ENCODE measurements at places on chromosomes 7 and 10.

- DNase-seq: no peak
Measured at GRCh38 chr10:127267442-127267841, 71.1 kb upstream of the INSYN2A start.

GRCh38 chr7:26919906-26920493 is 55.6 kb upstream of the SKAP2 start:
- DNase-seq: no peak

DNA sequence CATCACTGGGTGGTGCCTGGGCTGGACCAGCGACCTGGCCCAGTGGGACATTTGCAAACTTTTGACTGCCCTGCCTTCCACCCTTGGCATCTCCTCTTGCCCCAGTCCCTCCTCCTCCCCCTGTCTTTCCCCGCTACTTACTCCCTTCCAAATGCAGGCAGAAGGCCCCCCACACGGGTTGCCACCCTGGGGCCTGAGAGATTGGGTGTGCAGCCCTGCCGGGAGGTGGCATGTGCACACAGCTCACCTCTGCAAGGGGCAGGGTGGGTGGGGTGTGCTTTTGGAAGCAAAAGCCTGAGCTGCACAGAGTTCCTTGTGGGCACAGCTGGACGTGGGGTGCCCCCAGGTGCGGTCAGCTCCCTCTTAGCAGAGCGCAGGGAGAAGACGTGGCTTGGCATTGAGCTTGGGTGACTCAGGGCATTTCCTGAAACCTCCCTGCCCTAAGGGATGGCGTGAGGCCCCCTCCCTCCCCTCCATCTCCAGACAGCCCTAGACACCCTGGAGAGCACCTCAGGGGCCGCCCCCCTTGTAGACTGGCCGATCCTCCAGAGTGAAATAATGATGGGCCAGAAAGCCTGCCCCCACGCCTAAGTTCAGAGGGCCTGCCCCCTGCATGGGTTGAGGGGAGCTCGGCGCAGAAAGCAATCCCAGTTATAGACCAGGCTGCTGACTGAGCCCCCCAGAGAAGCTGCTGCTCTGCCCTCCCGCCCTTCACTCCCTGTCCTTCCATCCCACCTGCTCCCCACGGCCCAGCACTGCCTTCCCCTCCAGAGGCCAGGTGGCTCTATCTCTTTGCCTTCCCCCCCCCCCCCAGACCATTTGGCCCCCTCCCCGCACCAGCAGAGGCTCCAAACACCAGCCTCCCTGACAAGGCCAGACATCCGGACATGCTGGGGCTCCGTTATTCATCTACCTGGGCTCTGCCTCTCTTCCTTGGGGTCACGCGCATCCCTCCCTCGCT is 2.3 kb upstream of the SHH start:
- no peak for DNase-seq

GRCh38 chr7:3469641-3470040 is 168.6 kb downstream of the SDK1 start:
- DNase-seq: no peak

GRCh38 chr10:123145542-123146012 is 2.4 kb upstream of the HMX2 start:
- DNase-seq: no peak

GRCh38 chr7:24050991-24051560 is 232.9 kb upstream of the NPY start:
- no peak for DNase-seq

GRCh38 chr7:140342727-140343514 is 55.4 kb downstream of the SLC37A3 start:
- no peak for DNase-seq

GRCh38 chr7:9307131-9307530 is 873.7 kb downstream of the NXPH1 start:
- DNase-seq: no peak

DNA sequence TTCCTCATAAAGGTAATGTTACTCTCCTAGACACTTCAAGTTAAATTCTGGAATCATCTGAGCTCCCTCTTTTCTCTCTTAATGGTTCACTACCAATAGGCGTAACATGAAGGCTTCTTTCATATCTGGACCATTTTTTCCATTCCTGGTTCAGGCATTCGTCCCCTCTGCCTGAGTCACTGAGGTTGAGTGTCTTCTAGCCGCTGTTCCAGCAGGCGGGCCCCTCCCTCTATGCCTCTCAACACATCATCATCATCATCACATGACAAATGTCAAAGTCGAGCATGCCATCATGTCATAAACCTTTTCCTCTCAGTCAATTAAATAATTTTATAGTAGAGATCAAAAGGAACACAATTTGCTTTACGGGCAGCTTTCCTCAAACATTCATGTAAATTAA is 168.9 kb upstream of the ASAH2 start:
- DNase-seq: no peak

DNA sequence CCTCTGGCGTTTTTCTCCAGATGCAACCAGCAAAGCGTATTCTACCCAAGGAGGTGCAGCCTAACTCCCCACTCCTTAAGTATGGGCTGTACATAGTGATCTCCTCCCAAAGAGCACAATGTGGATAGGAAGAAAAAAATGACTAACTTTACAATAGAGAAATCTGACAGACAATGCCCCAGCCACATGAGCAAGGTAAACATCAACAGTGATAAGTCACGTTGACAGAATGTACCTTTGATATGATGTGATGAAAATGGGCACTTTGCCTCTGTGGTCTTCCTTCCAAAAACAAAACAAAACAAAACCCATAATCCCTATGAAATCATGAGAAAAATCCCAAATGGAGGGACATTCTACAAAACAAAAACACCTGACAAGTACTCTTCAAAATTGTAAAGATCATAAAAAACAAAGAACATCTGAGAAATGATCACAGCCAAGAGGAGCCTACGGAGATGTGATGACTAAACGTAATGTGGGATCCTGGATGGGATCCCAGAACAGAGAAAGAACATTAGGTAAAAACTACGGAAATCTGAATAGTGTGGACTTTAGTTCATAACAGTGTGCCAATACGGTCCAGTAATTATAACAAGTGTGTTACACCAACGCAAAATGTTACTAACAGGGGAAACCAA is 50.6 kb downstream of the ABLIM1 start:
- no peak for DNase-seq

DNA sequence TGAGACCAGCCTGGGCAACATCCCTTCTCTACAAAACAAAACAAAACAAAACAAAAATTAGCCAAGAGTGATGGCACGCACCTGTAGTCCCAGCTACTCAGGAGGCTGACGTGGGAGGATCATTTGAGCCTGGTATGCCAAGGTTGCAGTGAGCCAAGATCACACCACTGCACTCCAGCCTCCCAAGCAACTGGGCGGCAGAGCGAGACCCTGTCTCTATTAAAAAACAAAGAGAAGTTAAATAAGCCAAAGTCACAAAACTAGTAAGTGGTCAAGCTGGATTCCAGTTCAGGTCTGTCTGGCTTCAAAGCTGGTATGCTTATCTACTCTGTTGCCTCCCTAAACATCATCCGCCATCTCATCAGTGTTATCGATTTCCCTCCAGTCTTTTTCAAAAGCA is 110.8 kb downstream of the ARID5B start:
- DNase-seq: no peak

DNA sequence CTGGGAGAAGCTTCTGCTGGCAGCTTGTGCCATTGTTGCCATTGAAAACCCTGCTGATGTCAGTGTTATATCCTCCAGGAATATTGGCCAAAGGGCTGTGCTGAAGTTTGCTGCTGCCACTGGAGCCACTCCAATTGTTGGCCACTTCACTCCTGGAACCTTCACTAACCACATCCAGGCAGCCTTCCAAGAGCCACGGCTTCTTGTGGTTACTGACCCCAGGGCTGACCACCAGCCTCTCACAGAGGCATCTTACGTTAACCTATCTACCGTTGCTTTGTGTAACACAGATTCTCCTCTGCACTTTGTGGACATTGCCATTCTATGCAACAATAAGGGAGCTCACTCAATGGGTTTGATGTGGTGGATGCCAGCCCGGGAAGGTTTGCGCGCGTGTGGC is 220.7 kb downstream of the ADK start:
- no peak for DNase-seq

DNA sequence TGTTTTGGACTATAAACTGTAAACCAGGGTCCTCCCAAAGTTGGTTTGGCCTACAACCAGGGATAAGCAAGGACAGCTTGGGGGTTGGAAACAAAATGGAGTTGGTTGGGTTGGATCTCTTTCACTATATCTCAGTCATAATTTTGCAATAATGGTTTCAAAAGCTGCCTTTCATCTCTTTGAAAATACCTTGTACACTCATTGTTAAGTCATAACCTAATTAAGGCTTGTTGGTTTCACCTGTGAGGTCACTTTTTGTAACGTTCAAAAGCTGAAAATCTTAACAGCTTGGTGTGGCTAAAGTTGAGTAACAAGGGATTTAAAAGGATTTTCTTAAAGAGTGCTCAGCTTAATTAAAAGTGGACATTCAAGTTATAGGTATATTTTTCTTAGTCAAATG is 476.1 kb downstream of the IPMK start:
- DNase-seq: no peak

- DNase-seq: no peak
Measured at GRCh38 chr10:50653758-50654157, 30.0 kb upstream of the SGMS1 start.

DNA sequence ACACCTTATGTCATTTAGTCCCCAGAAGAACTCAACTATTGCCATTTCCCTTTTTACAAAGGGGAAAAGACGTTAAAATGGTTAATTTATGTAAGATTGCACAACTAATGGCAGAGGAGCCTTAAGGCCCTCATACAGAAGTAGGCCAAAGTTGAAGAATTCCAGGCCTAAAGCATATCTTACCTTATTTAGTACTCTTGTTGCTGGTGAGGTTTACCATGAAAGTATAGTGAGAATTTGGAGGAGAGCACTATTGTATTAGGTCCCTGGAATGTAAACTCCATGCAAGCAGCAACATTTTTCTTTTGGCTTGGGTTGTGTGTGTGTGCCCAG is 731 bp upstream of the CRPPA start:
- no peak for DNase-seq

DNA sequence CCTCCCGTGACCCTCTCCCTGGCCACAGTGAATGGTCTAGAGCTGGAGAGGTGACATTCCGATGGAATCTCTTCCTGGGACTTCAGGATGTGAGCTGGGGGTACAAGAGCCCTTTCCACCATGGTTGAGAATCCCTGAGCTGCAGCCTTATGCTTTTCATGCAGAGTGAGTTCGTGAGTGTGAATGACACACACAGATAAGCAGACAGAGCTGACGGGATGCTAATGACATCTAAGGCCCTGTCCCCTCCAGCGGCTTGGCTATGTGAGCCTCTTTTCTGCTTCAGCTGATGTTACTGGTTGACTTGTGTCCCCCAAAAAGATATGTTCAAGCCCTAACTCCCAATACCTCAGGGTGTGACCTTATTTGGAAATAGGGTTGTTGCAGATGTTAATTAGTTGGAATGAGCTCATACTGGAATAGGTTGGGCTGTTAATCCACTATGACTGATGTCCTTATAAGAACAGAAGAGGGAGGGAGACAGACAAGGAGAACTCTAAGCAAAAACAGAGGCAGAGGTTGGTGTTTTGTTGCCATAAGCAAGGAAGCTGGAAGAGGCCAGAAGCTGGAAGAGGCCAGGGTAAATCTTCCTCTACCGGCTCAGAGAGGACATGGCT is 111.1 kb upstream of the AFAP1L2 start:
- no peak for DNase-seq

- DNase-seq: no peak
Measured at GRCh38 chr7:130473876-130474275, 18.0 kb upstream of the MEST start.

DNA sequence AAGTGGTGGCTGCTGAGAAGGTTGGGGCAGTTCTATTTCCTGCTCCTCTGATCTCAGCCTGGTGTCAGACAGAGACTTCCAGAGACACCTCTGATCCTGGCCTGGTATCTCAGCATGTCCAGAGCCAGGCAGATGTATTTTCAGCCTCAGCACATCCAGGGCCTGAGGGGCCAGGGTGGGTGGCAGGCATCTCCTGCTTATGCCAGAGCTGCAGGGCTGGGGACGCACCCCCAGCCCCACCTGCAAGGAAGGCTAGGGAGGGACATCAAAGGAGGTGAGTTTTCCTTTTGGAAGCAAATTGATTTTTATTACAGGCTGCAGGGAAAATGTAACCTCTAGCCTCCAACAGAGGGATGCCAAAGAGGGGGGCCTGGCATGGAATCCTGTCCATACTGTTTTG is 36.7 kb downstream of the CFAP46 start:
- DNase-seq: no peak

DNA sequence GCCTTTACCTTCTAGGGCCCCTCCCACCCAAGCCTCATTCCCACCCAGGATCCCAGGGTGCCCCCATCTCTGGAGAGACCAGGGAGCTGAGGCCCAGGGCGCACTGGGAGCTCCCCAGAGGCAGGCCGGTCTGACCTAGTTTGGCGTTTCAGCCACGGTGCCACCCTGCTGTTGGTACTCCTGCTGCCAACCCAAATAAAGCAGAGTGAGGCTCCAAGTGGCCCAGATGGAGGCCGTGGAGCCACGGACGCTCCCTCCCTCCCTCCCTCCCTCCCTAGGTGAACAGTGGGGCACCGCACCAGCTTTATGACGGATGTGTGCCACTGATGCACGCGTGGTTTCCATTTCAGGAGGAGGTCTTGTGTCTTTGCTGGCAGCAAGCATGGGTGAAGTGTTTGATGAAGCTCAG is 1.8 kb downstream of the INPP5A start:
- DNase-seq: no peak

DNA sequence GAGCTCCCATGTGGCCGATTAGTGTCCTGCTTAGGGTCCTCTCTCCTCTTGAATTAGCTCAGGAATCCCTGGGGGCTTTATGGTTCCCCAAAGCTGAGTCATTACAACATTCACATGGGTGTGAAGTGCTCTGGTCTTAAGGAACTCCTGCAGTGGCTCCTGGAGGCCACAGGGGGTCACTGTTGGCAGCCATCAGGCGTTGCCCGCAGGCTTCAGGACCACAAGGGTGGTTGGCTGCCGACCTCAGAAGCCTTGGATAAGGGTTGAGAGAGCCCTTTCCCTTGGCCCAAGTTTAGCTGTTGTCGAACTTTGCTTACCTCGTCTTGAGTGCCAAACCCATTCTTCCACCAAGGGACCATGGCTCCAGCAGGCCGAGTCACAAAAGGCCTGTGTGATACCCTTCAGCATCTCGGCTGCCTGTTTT is 61.7 kb downstream of the SH2D4B start:
- no peak for DNase-seq

GRCh38 chr10:13160934-13161856 is at the start of gene MCM10:
MCM10 (plus strand) TSS chr10:13161558; CDS start chr10:13164203, 2,645 bp downstream.
- peak; percentile 90 for DNase-seq

DNA sequence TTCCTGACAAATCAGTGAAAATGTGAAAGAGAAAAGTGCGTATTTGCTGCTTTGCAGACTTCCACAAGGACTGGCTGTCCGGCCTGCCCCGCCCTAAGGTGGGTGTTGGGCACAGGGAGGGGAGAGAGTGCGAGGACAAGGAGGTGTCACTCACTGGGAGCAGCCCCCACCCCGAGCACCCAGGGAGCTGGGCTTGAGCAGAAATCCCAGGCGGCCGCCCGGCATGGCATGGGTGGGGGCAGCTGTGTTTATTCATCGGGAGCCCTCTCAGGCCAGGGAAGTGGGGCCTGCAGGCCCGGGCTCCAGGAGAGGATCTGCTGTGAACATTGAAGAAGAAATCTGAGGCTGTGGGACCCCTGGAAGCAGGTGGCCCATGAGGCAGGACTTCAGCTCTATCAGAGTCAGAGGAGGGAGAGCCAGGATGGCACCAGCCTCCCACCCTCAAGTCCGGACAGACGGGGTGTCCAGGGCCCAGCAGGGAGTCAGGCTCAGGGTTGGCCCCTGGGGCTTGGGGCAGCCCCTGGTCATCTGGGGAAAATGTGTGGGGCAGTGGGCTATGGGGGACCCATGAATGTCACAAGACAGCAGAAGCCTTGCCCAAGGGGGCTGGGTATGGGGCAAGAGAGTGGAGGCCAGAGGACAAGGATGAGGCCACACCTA is 164.4 kb upstream of the PPP2R2D start:
- no peak for DNase-seq

All from stimulated activated CD4-positive, alpha-beta T cell treated with anti-CD3 and anti-CD28 coated beads, Interleukin-15, amount 100 ng/mL, for 1 hour (primary cell).